ENCODE measurements at places on chromosomes 4 and X.

GRCh38 chr4:20367446-20367845 lies 115.7 kb downstream of the SLIT2 start:
- DNase-seq = no peak

- no peak for DNase-seq
Observed at GRCh38 chr4:1983053-1983845, 25.5 kb downstream of the NELFA start.

GRCh38 chr4:54961357-54961975 lies 163.9 kb downstream of the KDR start:
- DNase-seq = no peak

DNA sequence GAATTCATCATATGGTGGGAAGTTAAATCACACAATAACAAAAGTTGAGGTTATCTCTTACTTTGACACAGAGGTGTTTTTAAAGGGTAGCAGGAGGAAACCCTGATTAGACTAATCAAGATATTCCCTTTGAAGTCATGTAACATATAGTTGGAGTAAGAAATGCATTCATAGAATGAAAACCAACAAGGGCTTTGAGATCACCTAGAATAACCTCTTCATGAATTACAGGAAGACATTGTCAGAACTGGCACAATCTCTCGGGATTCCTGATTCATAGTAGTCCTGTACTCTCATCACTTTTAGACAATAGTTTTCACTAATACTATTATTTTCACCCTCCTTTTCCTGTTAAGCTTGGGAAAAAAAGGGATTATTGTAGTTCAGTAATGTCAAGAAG lies 170.2 kb downstream of the PPP3CA start:
- DNase-seq = no peak

- no peak for DNase-seq
Observed at GRCh38 chrX:101347859-101348451, 587 bp downstream of the TIMM8A start.

GRCh38 chr4:147831551-147832171 lies 99.8 kb downstream of the ARHGAP10 start:
- peak; percentile 54 for DNase-seq

All from ureter (tissue), 1 donor.